ENCODE measurements at places on chromosomes 3 and 15.

DNA sequence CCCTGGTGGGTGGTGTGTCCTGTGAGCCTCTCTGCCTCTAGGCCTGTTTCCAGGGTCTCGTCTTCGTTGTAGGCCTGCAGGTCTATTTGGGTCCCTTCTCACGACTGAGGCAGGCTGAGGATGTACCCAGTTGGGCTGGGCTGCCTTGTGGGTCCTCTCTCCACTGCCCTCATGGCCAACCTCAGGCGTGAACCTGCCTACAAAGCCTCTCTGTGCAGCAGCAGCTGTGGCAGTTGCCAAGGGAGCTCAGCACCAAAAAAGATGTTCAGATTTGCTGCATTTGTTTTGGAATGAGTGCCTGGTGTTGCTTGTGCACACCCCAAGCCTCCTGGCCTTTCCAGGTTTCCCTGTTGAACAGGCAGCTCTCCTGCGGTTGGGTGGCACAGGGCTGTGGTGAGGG, 13.4 kb downstream of the KLF13 start:
- no peak for DNase-seq

DNA sequence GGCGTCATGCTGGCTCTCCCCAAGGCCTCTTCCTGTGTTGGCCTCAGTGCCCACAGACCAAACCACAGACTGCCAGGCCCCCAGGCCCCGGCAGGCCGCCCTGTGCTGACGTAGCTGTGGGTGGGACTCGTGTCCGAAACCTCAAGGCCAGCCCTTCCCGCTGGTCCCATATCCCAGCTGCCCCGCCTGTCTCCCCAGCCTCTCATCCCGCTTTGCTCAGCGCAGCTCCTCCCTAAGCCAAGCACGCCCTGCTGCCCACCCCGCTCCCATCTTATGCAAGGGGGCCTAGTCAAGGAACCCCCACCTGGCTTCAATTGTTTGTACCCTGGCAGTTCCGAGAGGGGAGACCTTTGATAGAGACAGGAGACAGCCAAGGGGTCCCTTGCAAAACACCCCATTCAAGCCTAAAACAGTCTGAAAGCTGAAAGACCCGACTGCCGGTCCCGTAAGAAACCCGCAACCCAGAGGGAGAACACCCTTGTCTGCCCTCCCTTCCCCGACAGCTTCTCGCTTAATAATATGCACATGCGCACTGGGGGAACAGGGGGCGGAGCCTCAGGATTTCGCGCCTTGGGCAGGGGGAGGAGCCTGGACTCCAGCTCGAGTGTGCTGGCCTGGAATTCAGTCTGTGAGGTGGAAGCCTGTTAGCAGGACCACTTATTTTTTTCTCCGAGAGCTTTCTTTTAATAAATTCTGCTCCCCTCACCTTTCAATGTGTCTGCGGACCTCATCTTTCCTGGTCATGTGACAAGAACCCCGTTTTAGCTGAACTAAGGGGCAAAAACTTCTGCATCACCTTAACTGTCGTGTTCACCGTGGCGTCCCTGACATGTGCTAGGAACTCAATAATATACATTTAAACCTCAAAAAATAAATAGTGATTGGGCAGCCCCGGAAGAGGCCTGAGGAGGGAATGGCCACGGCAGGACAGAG, 17.2 kb downstream of the TNFAIP8L3 start:
- DNase-seq: peak; percentile 86

- peak; percentile 74 for DNase-seq
These were observed 103.0 kb upstream of the TBL1XR1 start for GRCh38 chr3:177300039-177300833.

- DNase-seq: no peak
These were observed 3.6 kb upstream of the ATOSA start for GRCh38 chr15:52682781-52683180.

DNA sequence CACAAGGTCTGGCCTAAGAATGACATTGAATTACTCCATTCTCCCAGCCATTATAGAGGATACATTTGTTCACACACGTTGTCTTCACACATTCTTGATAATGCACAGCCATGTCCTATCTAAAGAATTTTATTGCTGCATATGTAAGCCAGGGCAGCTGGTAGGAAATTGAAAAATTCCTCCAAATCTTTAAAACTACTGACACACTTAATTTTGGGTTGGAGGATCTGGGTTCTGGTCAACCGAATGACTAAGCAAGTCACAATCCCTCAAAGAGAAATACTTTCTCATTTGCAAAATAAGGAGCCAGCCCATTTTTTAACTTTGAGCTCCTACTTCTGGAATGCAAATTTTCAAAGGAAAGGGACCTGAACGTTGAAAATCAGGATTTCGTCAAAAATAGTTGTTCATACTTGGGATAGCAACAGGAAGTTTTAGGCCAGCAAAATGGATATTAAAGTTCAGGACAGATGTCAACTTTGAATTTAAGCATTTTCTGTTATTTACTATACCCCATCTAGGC, 638.3 kb downstream of the NTRK3 start:
- no peak for DNase-seq

- no peak for DNase-seq
These were observed 96.2 kb upstream of the TRPM1 start for GRCh38 chr15:31197497-31198414.

DNA sequence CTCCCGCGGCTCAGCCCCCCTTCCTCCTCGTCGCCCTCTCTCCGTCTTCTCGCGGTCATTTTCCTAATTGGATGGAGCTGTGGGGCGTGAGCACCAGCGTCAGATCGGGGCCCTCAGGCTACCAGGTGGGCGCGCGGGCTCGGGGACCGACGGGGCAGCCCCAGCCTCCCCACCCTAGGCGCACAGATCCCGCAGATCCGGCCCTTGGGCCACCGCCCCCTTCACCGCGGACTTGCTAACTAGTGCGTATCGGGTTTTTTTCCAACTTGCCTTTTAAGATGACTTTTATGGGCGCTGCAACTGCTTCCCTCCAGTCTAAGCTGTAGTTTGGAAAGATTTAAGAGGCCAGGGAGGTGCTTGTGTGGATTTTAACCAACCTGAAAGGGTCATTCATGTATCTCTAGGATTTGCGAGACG, 1.3 kb downstream of the ZNF710 start:
- DNase-seq: peak; percentile 54

DNA sequence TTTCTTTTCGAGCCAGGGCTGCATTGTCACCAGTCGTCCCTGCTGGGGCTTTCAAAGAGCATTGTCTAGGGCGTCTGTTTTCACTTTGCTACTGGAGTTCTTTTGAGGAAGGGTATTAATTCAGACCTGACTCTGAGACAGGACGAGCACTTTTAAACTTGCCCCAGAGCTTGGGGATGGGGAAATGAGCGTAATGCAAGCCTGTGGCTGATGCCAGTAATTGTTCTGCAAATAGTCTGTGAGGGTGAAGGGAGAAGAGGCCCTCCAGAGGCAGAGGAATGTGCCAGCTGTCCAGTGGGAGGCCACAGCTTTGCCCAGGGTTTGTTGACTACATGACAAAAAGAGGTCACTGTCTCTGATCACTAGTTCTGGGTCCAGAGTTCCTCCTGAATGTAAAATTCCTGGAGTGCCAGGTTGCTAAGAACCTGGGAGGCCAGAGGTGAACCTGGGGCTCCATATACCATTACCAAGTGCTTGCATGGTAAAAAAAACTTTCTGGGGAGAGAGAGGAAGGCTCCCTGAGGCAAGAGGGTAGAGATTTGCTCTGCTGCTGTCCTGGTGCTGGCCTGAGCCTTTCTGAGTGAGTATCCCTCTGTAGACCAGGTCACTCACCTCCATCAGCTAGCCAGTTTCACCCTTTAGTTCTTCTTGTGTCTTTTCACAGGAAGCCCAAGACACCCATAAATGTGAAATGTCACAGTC, 14.8 kb downstream of the EEFSEC start:
- no peak for DNase-seq

- DNase-seq: no peak
These were observed 709.6 kb upstream of the CFAP20DC start for GRCh38 chr3:59759298-59760031.

DNA sequence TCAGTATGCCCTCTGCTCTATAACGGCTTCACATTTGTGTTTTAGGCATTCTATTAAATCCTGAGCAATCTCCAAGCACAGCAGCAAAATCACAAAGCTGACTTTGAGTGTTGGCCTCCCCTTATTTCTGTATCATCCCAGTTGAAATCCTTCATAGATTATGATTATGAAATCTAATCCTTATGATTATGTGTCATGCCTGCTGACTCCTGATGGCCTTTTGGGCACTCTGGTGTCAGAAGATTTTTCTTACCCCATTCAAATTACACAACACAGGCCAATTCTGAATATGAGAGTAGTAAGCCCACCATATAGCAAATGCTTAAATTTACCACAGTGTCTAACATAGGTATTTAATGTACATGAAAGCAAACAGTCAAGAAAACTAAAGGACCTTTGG, 34.3 kb downstream of the CDV3 start:
- no peak for DNase-seq

DNA sequence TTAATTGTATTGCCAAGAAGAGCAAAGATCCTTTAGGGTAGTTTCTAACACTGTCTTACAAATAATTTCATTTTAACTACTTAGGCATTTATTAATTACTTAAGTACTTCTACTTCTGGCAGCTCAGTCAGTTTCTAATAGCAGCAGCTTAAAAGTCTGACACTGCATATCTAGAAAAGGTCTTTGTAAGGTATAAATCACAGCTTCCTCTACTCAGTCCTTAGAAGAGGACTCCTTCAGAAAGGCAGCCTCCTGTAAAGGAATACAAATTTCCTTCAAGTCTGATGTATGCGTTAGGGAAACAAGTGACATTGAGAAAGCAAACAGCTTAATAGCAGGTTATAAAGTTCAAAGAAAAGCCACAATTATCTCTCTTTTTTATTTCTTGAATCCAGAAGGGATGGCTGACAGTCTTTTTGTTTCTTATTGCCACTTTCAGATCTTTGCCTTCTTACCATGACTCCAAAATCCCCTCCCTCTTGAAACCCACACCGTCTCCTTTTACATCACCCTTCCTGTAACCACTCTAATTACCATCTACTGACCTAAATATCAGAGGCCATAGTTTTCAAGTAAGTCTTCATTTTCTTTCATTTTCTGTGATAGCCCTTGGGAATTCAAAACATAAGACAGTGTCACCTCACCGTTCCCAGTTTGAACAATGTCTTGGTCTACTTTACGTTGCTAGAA, 109.5 kb downstream of the CGGBP1 start:
- no peak for DNase-seq

DNA sequence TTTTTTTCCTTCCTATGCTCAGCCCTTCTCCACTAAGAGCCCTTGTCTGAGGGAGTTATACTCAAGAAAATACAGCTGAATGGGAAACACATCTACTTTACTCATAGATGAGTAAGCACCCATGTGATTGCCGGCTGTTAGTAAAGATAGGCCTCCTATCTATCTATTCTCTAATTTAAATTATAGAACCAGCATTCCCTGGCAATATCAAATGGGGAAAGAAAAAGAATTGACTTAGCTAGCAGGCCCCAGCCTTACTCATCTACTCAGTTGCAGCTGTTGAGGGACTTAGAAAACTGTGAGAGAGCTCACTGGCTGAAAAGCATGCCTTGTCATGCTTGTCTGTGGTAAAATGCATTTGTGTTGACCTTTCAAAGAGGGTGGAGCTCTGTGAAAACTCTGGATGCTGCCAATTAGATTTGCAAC, 116.9 kb upstream of the LRRFIP2 start:
- no peak for DNase-seq

GRCh38 chr3:140384028-140384771, 293.7 kb upstream of the TRIM42 start:
- no peak for DNase-seq

DNA sequence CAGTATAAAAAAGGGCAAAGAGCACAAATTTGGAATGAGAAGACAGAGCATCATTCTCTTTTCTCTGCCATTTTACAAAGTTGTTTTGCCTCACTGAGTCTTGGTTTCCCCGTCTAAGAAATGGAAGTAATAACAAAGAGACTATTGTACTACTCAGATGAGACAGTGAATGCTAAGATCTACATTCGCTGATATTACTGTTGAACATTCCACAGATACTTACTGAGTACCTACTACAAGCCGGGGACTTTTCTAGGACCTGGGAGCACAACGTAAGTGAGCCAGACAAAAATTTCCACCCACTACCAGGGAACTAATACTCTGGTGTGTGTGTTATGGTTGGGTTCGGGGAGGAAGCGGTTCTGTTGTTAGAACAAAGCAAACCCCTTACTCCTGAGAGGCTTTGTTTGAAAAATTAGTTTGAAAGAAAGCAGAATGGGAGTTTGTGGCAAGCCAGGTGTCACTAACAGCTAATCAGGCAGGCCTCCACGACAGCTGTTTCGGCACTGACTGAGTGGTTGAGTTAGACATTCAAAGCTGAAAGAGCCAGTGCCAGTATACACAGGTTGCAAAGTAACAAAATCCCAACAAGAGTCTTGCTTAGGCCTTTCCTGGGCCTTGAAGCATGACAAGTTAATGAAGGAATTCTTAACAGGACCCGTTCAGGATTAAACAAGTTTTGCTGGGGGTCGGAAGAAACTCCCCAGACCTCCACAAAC, 458.3 kb downstream of the EDEM1 start:
- DNase-seq: no peak

Measured in umbilical cord (tissue), 2 donors.